Small intestine (tissue), 16 donors: ENCODE measurements at places on chromosomes 7 and 10. TPM values are rescaled to one million over a fixed set of nuclear protein-coding genes. Genes with fewer than 3 reads are reported as not detected.
A peak's percentile ranks its signal among the peaks of the same experiment; 100 is the strongest.

DNA sequence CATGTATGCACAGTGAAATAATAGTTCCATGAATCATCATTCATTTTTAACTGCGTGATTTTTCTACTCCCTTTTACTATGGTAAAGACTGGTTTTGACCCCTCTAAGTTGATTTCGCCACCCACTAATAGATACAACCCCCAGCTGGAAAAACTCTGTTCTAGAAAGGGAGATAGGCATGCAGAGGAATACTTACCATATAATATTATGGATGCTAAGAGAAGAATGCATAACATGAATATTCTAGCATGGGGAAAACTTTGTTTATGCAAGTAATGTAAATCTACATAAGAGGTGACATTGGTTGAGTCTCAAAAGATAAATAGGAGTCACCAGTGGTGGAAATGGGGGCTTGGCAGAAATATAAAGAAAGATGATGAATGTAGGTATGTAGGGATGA is 97.3 kb upstream of the MBL2 start:
- no peak for DNase-seq

DNA sequence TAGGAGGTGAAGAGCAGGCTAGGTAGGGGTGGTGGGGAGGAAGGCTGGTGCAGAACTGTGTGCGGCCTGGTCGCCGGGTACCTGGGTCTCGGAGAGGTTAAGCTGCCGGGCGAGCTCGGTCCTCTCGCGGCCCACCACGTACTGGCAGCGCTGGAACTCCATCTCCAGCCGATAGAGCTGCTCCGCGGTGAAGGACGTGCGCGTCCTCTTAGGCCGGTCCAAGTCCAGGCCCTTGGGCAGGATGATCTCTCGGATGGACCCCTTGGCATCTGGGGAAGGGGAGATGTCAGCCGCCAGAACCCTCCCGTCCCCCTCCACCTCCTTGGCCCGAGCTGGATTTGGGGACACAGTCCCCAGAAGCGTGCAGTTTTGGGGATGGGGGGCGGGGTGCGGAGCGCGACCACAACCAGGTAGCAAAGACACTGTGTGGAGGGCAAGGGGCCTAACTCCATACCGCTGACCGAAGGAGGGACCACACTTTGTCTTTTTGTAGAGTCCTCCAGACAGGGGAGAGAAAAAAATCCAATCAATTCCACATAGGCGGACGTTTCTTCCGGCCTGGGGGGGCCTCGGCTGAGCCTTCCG is 1.6 kb downstream of the VAX1 start:
- DNase-seq = no peak

The MUC12 gene
- polyA plus RNA-seq = 23.5 TPM

The MOGAT3 gene
- polyA plus RNA-seq = 58.9 TPM

- no peak for DNase-seq
Observed at GRCh38 chr7:9091282-9091681, 657.9 kb downstream of the NXPH1 start.

The TSPAN13 gene
- polyA plus RNA-seq = 56.2 TPM

GRCh38 chr7:128863433-128863989 is 855 bp downstream of the ATP6V1F start:
- peak; percentile 74 for DNase-seq

- peak; percentile 52 for DNase-seq
Observed at GRCh38 chr7:87886875-87887274, 10.6 kb downstream of the DBF4 start.

The JAZF1 gene
- polyA plus RNA-seq = 3.6 TPM

The MRPS17 gene
- polyA plus RNA-seq = 14.9 TPM

DNA sequence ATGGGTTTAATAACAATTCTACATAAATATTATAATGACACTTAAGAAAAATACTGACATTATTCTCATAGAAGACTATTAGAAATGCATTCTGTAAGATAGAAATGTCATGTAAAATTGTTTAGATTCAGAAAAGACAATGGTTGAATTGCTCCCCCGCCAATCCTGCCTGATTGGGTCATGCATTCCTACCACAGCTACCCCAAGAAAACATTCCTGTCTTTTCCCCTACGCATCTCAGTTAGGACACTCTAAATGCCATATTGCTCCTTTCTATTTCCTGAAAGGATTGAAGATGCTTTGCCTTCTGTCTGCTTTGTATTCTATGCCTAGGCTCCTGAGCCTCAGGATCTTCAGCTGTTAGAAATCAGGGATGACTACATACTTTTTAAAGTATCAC is 109.4 kb downstream of the DGKB start:
- no peak for DNase-seq

DNA sequence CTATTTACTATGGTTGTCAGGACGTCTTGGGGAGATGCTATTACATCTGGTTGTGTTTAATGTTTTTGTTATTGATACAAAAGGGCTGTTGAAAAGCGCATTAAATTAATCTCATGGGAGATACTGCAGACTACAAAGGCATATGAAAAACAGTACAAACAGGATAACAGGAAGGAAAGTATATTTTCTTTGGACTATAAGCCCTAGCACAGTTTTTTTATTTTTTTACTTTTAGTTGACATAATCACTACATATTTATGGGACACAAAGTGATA is 341.3 kb downstream of the ARL4A start:
- DNase-seq = no peak

The MMRN2 gene
- 5.2 TPM for polyA plus RNA-seq

DNA sequence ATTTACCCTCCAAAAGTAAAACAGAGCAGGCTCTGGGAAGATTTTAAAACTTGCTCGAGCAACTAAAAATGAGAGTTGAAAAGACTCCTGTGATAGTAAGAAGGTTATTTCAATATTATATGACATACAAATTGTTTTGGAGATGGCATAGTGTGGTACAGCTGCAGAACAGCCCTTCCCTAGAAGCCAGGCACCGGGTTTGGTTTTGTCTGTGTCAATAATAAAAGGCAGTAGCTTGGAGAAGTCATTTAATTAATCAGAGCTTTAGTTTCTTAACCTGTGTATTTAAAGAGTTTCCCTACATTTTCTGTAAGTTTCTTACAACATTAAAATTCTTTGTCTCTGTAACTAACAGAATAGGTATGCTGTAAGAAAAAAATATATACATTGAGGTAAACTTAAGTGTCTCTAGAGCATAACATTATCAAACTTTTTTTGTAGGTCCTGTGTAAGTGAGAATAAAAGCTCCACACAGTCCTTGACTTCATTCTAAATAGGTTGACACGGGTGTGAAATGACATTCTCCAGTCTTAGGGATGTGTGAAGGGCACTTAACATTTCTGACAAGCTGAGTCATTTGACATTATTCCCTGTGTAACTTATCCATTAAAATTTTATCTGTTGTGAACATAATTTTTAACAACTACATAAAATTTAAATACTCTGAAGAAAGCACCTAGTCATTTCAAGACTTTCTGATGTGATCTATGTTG is 425.0 kb upstream of the ETV1 start:
- DNase-seq = no peak

- DNase-seq = no peak
Observed at GRCh38 chr7:75024922-75025321, 48.7 kb downstream of the RCC1L start.

The ZSCAN25 gene
- 14.4 TPM for polyA plus RNA-seq

The TDRD1 gene
- polyA plus RNA-seq = 0.10 TPM

- no peak for DNase-seq
Observed at GRCh38 chr7:155429651-155430050, 28.3 kb upstream of the EN2 start.

The SPDYE5 gene
- not detected for polyA plus RNA-seq

The GIMAP5 gene
- 23.0 TPM for polyA plus RNA-seq

The SNCG gene
- 2.6 TPM for polyA plus RNA-seq

GRCh38 chr10:86768412-86769062 is 12.1 kb downstream of the BMPR1A start:
- DNase-seq = no peak

The OGDHL gene
- polyA plus RNA-seq = 2.5 TPM

The NANOS1 gene
- 0.50 TPM for polyA plus RNA-seq
